ENCODE measurements at places on chromosomes 6 and 20. TPM values are rescaled to one million over a fixed set of nuclear protein-coding genes. Genes with fewer than 3 reads are reported as not detected.

DNA sequence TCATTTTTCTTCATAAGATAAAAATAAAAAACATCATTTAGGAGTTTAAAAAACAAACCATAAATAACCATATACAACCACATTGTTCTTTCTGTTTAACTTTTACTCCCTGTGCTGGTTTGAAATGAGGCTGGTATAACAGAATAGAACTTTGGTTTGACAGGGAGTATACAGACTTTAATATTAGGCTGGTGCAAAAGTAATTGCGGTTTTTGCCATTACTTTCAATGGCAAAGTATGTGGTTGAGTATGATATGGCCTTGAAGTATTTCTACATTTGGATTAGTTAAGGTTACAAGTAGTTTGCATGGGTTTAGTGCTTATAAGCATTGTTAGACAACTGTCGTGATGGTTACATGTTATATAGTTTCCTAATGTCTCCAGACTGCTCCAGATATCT lies 29.0 kb upstream of the COL10A1 start:
- DNase-seq, result no peak

- no peak for DNase-seq
Measured at GRCh38 chr6:136774228-136775041, 17.8 kb downstream of the MAP3K5 start.

DNA sequence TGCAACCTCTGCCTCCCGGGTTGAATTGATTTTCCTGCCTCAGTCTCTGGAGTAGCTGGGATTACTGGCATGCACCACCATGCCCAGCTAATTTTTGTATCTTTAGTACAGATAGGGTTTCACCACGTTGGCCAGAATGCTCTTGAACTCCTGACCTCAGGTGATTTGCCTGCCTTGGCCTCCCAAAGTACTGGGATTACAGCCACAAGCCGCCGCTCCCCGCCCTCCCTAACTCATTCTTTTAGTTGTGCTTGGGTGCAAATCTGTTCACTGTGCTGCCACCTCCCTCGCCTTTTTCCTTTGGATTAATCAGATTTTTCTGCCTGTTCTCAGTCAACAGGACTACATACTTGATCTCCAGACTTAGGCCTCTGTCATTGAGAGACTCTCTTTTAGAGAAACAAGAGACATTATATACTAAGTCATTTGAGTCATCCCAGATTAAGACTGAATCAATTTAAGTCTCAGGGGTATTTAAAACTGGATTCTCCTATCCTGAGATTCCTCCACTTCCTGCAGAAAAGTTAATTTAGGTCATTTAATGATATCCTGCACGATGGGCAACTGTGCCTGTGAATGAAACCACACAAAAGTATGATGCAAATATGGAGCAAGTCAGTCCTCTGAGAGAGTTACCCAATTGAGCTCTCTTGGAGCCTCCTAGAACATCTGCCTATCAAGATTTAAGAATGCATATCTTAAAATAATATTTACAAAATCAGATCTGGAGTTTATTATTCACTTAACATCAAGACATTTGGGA lies 136.1 kb upstream of the THEMIS start:
- DNase-seq, result no peak

DNA sequence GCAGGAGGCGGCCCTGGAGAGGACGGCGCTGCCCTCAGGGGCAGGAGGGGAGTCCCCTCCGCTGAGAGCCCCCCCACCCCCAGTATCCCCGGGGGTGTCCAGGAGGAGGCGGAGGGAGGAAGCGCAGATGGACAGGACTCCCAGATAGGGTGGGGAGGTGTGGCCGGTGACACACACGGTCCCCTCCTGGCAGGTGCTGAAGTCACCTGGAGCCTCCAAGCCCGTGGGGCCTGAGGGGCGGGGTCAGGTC lies 1.4 kb downstream of the STMN3 start:
- DNase-seq, result no peak

DNA sequence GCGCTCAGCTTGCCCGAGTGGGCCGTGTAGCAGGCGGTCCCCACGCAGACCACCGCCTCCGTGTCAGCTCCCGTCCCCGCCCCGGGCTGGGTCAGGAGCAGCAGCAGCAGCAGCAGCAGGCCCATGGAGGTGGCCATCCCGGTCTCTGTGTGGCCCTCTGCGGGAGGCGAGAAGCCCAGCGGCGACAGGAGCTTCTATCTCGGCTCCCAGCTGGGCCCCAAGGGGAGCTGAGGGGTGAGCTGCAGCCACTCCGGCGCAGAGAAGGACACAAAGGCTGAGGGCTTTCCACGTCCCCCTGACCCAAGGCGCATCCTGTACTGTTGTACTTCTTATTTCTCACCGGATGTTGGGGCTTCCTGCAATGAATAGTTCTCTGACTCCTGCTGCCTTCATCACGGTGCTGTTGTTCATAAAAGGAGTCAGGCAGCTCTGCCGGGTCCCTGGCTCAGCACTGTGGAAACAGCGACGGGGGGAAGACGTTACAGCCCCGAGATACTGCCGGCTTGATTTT lies at the start of gene CD93:
TSS of gene CD93 (minus strand) at position 269 of the 511 bp plus-strand sequence. CDS start at position 137, 132 bp downstream.
- peak; percentile 92 for DNase-seq

- no peak for DNase-seq
Measured at GRCh38 chr6:169971081-169971861, 219.8 kb downstream of the ERMARD start.

DNA sequence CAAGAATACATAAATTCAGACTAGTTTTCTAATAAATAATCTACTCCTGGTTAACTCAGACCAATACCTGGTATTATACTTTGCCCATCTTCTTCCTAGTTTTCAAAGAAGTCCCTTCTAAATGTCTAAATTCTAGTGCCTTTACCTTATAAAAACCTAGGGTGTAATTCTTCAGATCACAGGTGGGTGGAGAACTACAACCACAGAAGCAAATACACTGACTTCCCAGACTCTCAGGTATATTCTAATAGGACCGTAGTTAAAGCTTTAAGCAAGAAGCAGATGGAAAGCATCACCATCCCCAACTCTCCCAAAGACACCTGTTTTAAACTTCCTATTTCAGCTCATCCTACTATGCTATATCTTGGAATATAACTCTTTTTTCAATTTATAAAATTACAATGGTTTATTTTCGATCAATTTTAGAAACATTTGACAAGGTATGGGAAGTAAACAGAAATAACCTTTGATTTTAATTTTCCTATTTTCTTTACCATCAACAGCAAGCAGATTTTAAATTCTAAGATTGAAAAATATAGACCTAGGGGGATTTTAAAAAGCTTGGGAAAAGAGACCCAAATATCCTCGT lies 15.8 kb downstream of the MAN1A1 start:
- no peak for DNase-seq

DNA sequence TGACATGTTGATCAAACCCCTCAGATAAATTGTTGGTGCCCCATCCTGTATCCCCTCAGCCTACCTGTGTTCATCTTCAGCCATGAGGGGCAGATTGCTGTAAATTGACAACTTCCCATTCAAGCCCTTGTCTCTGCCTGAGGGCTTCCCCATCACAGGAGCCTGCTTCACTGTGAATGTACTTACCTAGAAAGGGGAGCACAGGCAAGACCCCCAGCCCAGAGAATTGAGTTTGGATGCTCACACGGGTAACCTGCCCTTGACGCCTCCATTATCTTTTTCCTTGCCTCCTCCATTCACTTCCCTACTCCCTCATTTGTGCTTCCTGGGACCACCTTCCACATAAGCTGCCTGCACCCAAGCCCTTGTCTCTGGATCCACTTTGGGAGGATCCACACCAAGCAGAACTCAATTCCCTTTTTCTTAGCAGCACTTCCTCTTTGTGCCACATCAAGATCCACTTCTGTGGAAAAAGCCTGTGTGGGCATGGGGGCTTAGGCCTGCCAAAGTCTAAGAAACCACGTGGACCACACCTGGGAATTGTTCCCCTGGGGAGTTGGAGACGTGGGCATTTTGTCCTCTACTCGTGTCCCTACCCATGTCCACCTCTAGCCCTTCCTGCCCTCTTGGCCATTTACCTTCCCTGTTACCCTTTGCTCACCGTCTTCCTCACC lies 103.4 kb upstream of the FOXA2 start:
- no peak for DNase-seq

DNA sequence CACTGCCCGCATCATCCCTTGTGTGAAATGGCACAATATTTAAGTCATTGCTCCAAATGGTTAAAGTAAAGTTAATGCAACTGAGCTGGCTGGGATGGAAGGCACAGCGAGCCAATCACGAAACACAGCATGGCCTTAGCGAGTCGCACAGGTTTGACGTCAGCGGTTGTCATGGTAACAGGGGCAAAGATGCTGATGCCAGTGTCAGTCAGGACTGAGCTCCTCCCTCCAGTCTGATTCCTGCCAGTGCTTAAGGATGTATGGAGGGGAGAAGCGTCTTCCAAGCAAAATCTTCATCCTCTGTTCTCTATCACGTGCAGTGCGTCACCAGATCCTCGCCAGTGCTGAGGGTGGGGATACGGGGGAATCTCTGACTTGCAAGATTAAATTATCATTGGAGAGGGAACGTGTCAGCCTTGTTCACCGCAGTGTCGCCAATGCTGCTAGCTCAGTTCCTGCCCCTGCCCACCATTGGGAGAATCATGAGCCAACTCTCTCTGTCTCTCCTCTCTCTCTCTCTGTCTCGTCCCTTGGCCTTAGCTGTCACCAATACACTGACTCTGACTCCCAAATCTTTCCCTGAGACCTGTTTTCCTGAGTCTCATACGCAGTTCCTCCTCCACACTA lies 24.5 kb downstream of the TSPYL4 start:
- peak; percentile 67 for DNase-seq

DNA sequence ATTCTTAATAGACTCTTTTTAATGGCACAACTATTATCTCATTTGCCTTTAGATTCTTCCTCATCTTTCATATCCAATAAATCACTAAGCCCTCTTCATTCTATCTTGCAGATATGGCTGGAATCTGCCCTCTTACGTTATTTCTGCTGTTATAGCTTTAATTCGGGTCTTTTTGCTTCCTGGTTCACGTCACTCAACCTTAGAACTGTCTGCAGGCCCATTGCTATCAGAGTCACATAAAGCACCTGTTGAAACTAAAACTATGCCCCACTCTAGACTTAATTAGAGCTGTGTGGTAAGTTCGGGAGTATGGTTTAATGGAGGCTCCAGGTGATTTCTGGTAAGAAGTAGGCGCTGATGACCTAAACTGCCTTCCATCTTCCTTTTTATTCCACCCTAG lies 988 bp downstream of the QRSL1 start:
- no peak for DNase-seq

DNA sequence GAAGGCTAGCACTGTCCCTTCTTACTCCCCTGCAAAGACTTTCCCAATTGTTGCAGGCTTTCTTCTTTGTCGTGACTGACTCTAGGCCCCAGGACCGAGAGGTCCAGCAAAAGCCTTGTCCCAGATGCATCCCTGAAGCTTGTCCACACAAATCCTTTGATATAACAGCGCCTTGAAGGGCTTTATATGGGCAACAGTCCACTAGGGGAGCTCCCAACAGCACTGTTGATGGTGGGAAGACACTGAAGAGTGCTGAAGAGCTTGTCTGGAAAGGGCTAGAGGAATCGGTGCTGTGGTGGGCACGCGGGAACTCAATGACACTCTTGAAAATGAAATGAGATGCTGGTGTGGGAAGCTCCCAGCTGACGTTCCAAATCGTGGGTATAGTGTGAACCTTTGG lies 316.1 kb upstream of the CDH4 start:
- DNase-seq, result no peak

DNA sequence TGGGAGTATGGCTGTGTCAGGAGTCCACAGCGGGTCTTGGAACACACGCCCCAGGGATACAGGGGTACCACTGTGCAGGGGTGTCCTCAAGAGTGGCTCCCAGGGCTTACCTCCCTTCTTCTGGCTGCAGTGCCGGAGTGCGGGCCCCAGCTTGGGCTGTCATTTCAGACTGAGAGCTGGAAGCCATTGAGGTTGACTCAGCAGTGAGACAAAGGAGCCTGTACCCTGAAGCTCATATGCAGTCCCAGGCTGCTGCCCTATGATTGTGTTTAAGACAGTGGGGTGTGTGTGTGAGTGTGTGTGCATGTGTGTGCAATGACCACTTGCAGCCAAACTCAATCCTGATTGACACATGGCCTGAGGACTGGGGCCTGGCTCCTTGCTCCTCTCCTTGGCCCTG lies 167.7 kb upstream of the AFDN start:
- no peak for DNase-seq

DNA sequence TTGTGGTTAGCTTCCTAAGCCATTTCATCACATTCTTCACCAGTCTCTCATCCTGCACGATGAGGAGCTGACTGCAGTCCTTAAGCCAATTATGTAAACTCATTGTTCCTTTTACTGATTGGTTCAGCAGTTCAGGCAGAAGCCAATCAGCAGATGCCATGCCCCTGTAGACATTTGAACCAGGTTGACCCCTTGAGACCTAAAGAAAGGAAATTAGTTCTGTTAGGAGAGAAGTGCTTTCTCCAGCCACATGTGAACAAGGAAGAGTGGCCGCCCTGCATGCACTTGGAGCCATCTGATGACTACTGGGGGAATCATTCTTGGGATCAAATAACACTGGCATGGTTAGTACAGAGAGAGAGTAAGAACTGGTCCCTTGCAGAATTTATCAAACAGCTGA lies 535.2 kb upstream of the ID4 start:
- DNase-seq, result no peak

- no peak for DNase-seq
Measured at GRCh38 chr20:24701668-24702067, 232.2 kb downstream of the SYNDIG1 start.

DNA sequence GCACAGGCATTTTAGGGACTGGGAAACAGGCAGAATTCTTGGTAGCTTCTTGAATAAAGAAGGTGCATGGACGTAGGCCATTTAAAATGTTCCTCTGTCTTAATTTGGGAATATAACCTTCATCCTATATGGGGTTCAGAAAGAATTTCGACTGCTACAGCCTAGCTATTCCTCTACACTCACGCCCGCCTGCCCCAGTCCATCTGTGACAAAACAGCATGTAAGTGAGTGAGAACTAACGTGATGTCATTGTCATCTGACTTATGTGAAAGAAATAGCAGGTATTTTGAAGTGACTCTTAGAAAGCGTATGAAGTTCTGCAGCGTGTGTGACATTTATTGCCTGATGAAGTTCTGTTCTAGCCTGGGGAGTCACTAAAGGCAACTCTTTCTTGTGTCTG lies 52.2 kb upstream of the SLC22A1 start:
- no peak for DNase-seq

DNA sequence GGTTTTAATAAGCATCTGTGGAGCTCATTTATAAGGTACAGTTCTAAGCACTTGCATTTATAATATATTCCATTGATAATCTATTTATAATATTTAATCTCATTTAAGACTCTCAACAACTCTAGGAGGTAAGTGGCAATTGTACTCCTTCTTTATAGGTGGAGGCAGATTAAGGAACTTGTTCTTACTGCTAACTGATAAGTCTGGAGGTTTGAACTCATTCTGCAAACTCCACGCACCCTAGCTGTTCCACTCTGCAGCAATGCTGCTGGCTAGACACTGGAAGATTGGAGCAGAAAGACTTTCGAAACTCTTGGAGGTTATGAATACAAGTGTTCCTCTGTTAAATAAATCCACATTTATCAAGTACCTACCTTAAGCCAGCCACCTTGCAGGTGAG lies 793 bp upstream of the HDAC2 start:
- no peak for DNase-seq

DNA sequence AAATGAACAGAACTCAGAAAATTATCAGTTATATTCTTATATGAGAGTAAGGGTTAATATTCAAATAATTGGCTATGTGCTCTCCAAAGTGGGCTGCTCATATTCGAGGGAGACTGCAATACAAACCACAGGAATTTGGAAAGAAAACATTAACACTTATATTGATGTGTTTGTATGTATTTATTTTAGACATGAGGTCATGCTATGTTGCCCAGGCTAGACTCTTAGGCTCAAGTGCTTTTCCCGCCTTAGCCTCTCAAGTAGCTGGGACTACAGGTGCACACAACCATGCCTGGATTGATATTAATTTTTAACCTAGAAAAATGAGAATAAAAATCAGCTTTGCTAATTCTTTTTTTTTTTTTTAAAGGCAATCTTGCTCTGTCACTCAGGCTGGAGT lies 35.0 kb downstream of the BTBD9 start:
- DNase-seq, result no peak

The MAP1LC3A gene
- 22.0 TPM for total RNA-seq

The DEFB124 gene
- not detected for total RNA-seq

Data from pulmonary artery endothelial cell (primary cell).